Naive thymus-derived CD8-positive, alpha-beta T cell (primary cell): ENCODE measurements at places on chromosomes 12 and 14. TPM values are rescaled to one million over a fixed set of nuclear protein-coding genes. Genes with fewer than 3 reads are reported as not detected.

The TMPRSS12 gene
- total RNA-seq: not detected

The FGD4 gene
- total RNA-seq: 0.69 TPM

The DEGS2 gene
- not detected for total RNA-seq

The EML5 gene
- total RNA-seq: 7.5 TPM

The CCDC197 gene
- not detected for total RNA-seq

The ATL1 gene
- 3.6 TPM for total RNA-seq

The SERPINA9 gene
- not detected for total RNA-seq

The TMTC3 gene
- total RNA-seq: 11.9 TPM

The ALG10 gene
- total RNA-seq: 21.0 TPM

The ANO4 gene
- total RNA-seq: not detected

The KRT82 gene
- total RNA-seq: not detected

The NEDD8 gene
- 107 TPM for total RNA-seq

The PPM1A gene
- total RNA-seq: 47.5 TPM

The KRT74 gene
- total RNA-seq: 0.26 TPM

The DNAJC22 gene
- total RNA-seq: not detected

The BDKRB2 gene
- total RNA-seq: not detected

The P2RX2 gene
- total RNA-seq: not detected

The KRT71 gene
- total RNA-seq: not detected

The CCDC184 gene
- total RNA-seq: not detected

The CCDC60 gene
- total RNA-seq: not detected

The SLC25A47 gene
- not detected for total RNA-seq

The ACSM4 gene
- not detected for total RNA-seq

The LTBP2 gene
- 0.60 TPM for total RNA-seq

The NEUROD4 gene
- not detected for total RNA-seq

The PARPBP gene
- total RNA-seq: 1.8 TPM

The OASL gene
- total RNA-seq: 1.9 TPM

The TAS2R50 gene
- total RNA-seq: 1.2 TPM

The GPR65 gene
- 11.4 TPM for total RNA-seq

The PRKD1 gene
- total RNA-seq: not detected

The RARG gene
- 60.4 TPM for total RNA-seq
